Retina (tissue), 1 donor: ENCODE measurements at places on chromosomes 3 and 15.

- DNase-seq = no peak
Observed at GRCh38 chr3:94185753-94186152, 122.9 kb downstream of the NSUN3 start.

DNA sequence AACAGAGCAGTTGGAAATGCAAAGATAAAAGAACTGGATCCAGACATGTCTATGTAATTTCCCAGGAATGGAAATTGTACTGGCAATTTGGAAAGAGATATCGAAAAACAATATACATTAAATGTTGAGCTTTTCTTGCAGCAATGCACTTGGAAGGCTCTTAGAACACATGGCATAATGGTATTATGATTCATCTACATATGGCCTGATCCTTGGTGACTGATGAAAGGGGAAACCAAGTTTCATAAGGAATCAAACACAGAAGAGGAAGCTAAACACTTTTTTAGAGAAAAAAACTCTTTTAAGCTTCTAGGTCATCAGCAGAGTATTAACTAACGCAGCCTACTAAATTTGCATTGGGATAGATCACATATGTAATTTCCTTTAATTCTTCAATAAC is 12.4 kb upstream of the GREM1 start:
- DNase-seq = no peak

DNA sequence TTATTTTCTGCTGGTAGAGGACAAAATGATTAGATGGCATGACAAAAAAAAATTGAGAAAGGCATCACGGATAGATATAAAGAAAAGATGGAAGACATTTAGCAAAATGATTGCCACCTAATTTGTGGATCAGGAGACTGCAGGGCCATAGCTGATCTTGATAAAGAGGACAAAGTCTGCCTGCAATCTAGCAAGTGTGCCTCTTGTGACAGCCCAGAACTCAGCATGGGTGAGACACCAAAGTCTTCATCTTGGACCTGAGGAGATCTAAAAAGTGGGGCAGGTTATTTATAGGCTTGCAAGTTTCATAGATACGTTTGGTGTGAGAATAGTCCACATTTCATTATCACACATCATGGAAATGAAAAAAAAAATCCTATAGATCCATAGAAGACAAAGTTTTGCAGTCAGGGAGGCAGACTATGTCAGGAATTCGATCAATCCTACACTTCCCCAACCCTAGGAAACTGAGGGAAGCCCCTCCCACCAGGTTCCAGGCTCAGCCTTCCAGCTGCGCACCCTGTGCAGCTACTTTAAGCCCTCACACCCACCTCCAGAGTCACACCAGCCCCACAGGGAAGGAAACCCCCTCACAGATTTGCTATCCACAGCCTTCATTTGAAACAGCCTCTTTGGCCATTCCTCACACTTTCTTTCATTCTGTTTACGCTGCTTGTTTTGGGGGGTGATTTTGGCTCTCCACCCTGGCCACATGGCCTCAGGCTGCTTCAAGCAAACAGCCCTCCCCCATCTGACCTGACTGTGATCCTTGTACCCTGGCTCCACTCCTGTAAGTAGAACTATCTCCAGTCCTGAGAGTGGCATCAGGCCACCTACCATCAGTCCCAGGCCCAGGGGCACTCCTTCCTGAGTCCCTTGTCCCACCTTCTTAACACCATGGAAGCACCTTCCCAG is 28.1 kb upstream of the KLHL6 start:
- peak; percentile 5 for DNase-seq

- peak; percentile 3 for DNase-seq
Observed at GRCh38 chr15:58934521-58934920, 1.0 kb upstream of the SLTM start.

DNA sequence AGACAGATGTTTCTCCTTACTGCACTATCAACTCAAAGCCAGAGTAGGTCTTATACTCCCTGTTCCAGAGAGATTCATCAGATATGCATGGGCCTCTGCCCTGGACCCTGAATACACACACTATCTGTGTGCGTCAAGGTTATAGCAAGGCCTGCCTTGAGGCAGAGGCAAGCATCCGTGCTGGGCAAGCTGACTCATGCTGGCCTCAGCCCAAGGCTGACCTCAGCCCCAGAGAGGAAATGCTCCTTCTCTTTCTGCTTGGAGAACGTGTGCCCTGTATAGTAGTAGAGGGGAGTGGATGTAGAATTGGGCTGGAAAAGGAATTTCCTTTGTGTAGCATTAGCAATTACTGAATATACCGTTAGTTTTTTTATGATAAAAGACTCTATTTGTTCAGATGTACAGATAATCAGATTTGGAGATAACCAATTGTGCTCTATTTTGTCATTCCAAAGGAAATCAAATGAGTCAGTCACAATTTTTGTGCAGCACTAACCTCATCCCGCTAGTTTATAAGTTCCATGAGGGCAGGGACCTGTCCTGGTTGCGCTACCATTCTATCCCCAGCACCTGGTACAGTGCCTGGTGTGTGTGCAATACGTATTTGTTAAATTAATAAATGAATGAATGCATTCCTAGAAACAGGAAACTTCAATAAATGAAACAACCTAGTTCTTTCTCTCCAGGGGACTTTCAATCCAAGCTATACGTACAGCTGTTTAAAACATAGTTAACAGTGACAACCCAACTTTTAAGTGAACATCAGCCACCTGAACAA is 13.3 kb upstream of the PAQR9 start:
- DNase-seq = no peak

DNA sequence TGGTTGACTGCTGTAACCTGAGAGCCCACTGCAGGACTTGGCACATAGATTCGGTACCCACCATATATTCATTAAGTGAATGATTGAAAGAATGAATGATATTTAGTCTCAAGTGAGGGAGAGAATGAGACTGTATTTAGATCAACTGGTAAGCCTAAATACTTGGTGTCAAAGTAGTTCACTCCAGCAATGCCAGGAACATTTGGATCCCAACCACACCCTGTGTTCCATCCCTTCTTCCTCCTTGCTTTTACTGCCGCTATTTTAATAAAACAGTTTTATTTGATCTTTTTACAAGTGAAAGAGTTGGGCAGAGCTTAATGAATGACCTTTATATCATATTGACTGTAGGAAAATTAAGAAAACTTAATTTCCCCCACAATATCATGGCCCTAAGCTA is 473.6 kb upstream of the CBLB start:
- DNase-seq = no peak

GRCh38 chr3:127556565-127556964 is 34.0 kb downstream of the TPRA1 start:
- no peak for DNase-seq

GRCh38 chr3:140397847-140398246 is 280.0 kb upstream of the TRIM42 start:
- no peak for DNase-seq

- no peak for DNase-seq
Observed at GRCh38 chr3:13093687-13094086, 20.5 kb upstream of the IQSEC1 start.

DNA sequence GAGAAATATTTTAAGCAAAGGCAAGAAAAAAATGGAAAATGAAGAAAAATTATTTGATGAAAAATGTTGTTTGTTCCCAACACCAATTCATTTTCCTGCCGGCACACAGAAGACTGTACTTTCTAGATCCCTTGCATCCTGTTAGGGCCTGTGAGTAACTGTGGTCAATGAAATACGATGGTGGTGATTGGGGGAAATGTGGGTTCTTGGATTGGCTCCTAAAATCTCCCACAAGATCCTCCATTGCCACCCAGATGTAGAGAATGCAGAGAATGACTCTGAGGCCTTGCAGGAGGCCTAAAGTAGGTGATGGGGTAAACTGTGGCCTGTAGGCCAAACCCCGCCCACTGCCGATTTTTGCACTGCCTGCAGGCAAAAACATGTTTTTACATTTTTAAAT is 46.3 kb upstream of the C3orf70 start:
- DNase-seq = no peak

DNA sequence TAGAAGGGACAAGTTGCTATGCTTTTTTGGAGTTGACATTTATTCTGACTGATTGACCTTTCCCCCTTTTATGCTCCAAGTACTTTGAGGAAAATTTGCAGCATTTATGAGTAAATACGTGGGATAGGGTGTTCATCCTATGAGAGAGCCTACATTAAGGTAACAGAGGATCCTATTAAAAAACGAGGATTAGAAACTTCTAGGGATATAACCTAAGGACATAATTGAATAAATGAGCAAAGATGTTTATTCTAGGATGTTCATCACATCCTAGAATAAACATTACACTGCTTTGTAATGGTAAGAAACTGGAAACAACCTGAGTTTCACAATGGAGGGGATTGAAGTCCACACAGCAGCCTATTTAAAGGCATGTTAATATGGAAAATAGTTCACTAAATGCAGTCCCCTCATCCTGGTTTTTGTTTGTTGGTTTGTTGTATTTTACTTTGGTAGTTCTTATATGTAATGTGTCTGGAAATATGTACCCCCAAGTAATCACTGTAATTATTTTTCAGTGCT is 23.9 kb upstream of the CLEC3B start:
- no peak for DNase-seq

GRCh38 chr3:73485877-73486330 is 138.8 kb downstream of the PDZRN3 start:
- no peak for DNase-seq

- no peak for DNase-seq
Observed at GRCh38 chr3:177948716-177949425, 587.4 kb upstream of the KCNMB2 start.

DNA sequence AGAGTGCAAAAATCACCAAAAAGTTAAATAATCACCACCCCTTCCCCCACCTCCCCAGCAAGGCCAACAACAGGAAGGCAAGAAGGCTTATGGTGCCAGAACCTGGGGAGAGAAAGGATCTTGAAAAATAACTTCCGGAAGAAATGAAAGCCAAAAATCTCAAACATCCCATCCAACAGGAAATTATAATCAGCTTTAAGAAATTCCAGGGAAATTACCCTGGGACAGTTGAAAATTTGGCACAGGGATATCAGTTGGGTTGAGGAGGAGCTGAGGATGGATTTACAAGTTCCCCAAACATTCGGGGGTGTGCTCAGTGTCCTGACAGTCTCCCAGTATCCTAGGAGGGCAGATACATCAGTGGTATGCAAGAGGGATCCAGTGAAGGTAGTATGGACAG is 82.7 kb downstream of the POLR2M start:
- no peak for DNase-seq

GRCh38 chr3:114319453-114319852 is 25.6 kb downstream of the TIGIT start:
- DNase-seq = no peak

- no peak for DNase-seq
Observed at GRCh38 chr15:66294157-66294931, 976 bp downstream of the DIS3L start.

DNA sequence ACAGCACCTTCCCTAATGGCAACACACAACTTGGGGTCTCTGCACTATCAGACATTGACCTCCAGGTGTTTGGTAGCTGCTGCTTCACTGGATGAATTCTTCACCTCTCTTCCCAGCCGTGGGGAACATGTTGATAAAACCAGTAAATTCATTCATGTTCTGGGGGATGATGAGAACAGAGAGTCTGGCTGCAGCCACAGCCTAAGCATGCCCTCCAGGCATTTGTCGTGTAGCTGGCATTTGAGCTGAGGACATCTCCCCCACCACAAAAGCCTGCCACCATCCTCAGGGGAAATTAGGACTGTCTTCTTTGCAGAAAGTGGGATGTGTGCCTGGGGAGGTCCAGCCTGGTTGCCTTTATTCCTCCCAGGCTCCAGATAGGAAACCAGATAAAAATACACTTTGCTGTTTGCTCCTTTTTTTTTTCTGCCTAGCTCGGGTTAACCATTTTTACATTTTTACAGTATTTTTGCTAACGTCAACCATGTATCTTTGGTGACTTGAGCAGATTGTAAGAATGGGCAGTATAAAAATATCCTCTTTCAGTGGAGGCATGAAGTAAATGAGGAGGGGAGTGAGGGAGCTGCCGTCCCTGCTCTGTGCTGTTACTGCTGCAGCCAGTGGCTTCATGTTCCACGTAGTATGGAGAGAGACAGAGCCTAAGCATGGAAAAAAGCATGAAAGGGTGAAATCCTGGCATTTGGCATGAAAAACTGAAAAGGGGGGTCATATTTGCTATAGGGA is 444.0 kb downstream of the EPHB1 start:
- peak; percentile 40 for DNase-seq

DNA sequence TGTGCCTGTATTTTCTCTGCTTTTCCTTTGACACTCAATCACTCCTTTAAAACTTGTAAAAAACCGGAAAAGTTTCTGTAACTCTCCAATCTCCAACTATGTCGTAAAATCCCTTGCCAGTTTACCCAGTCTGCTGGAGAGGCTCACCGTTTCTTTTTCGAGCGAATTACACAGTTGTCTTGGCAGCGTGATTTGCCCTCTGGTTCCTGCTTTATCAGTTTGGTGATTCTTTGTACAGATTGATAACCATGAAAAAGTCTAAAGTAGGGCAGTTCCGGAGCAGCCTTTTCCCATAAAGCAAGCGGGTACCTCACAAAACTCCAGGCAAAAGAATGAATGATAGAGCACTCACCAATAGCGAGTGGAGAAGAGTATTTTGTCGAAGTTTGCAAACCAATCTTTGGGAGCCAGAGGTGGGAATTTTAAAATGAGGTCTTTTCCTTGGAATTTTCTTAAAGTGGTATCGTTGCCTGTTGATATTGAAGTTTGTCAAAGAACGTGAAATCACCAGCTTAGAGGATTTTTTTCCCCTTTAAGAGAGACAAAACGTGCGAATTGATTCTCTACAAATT is at the start of gene TTC23:
Gene TTC23 (minus strand): TSS at position 312 of the 572 bp plus-strand sequence. CDS start 20,869 bp downstream, outside the sequence.
- peak; percentile 56 for DNase-seq

DNA sequence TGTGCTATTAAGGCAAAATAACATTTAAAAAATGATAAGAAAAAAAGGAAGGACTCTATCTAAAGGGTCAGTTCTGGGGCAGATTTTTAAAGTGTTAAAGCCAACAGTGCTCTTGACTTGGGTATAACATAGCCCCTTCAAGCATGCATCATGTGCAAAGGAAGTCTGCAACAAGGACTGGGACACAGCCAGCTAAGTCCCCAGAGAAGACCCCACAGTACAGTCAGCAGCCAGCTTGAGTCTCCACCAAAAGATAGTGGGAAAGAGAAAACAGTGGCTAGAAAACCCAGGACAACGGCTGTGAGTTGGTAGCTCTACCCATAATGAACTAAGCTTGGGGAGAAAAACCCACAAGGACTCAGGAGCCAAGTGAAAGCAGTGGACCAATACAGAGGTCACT is 86.4 kb upstream of the DCLK3 start:
- DNase-seq = no peak

DNA sequence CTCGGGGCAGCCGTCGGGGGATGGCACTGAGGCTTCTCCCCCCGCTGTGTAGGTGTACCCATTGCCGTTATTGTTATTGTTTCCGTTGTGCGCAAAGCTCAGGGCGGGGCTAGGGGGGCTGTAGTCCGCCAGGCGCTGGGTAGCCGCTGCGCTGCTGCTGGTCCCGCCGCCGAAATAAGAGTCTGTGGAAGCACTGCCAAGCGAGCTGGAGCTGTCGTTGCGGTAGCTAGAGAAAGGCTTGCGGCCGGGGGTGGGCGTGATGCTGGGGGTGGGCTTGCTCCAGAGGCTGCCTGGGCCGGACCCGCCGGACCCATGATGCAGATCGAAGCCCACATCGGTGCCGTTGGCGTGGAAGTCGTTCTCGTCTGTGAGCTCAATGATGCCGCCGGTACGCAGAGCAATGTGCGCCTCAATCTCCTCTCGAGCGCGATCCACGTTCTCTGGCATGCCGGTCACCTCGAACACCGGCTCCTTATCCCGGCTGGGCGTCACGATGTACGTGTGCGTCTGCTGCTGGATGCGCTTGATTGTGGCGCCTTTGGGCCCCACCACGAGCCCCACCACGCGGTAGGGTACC is 1.9 kb downstream of the MEX3B start:
- DNase-seq = no peak
